ENCODE measurements at places on chromosomes 12 and 14. TPM values are rescaled to one million over a fixed set of nuclear protein-coding genes. Genes with fewer than 3 reads are reported as not detected.
A peak's percentile ranks its signal among the peaks of the same experiment; 100 is the strongest.

OR6C2 gene
- total RNA-seq, result not detected

GRCh38 chr12:116164250-116165035 lies 113.0 kb downstream of the MED13L start:
- H3K4me3 ChIP-seq, result no peak overlapping the region
- H3K36me3 ChIP-seq, result no peaks in the 10 kb centered on the region
- H3K4me1 ChIP-seq, result peaks cover 25% of the 10 kb centered on the region

- H3K27ac ChIP-seq, result peak overlapping the region; percentile 51
- H3K4me1 ChIP-seq, result peaks cover 5% of the 10 kb centered on the region
- no peaks in the 10 kb centered on the region for H3K27me3 ChIP-seq
- H3K4me3 ChIP-seq, result no peak overlapping the region
Observed at GRCh38 chr14:54778618-54779345, 123.8 kb downstream of the GCH1 start.

DNA sequence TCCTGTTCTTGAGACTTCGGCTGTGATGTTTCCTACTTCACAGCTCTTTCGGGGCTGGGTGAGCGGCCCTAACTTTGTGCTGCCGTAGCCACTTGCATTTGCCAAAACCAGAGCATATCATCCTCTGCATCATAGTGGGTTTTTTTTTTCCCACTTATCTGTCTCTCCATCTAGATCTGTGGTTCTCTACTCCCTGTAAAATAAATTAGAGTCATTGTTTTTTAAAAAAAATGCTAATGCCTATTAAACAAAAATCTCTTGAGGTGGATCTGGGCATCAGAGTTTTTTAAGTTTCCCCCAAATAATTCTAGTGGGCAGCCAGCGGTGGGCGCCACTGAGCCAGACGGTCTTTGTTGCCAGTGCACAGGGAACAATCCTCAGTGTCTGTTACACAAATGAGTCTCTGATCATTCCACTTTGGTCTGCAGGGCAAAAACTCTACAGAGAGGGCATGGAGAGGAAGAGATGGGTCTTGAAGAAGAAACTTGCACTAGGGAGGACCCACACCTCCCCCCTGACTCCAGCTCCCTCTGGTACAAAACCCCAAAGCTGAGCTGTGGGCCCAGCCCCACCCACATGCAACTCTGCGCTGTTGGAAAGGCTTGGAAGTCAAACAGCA lies 62.4 kb upstream of the BCL2L14 start:
- H3K4me3 ChIP-seq, result no peak overlapping the region
- no peaks in the 10 kb centered on the region for H3K36me3 ChIP-seq
- H3K27me3 ChIP-seq, result no peaks in the 10 kb centered on the region

- peak; percentile 62 for DNase-seq
- H3K4me3 ChIP-seq, result peak overlapping the region; percentile 80
- H3K36me3 ChIP-seq, result peaks cover 24% of the 10 kb centered on the region
- peak overlapping the region; percentile 100 for H3K27ac ChIP-seq
- H3K27me3 ChIP-seq, result no peaks in the 10 kb centered on the region
Observed at GRCh38 chr14:36521598-36522345, 1.7 kb upstream of the NKX2-1 start.

C1RL gene
- total RNA-seq, result 43.4 TPM

GRCh38 chr14:86022031-86022629 lies 492.2 kb downstream of the FLRT2 start:
- H3K4me1 ChIP-seq, result no peaks in the 10 kb centered on the region
- H3K4me3 ChIP-seq, result no peak overlapping the region
- H3K27me3 ChIP-seq, result no peaks in the 10 kb centered on the region
- no peaks in the 10 kb centered on the region for H3K36me3 ChIP-seq
- H3K27ac ChIP-seq, result no peak overlapping the region

DNA sequence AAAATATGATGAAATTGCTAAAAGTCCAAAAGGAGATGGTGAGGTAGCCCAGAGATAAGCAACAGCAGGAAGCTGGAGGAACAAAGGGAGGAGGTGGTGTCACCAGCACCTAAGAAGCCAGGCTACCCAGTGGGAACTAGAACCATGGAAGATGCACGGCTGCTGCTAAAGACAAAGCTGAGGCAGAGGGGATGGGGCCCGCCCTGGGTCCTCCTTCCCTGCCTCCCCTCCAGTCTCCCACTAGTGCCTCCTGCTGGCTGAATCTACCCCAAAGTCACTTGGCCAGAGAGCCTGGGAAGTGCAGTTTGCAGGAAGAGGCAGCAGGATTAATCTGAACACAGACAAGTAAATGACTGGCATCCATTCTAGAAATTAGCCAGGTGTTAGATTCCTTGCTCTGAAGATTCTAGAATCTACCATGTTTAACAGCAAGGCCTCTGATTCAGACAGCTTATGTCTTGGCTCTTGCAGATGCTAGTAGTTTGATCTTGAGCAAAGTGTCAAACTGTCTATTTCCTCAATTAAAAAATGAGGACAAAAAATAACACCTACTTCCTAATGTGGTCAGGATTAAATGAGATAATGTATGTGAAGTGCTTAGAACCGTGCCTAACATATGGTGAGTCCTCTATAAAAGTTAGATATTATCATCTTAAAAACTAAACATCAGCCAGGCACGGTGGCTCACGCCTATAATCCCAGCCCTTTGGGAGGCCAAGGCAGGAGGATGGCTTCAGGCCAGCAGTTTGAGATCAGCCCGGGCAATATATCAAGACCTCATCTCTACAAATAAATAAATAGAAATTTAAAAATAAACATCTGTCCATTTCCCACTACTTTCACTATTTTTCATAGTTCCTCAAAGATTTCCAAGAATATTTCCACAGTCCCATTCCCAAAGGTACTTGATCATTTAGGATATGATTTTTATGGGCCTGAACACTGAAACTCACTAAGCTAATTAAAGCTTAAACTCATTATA lies 5.8 kb upstream of the LRP10 start:
- no peak overlapping the region for H3K4me3 ChIP-seq
- peaks cover 6% of the 10 kb centered on the region for H3K4me1 ChIP-seq
- H3K27ac ChIP-seq, result no peak overlapping the region
- H3K36me3 ChIP-seq, result no peaks in the 10 kb centered on the region
- no peak for DNase-seq

PPP4R4 gene
- 0.45 TPM for total RNA-seq
